ENCODE measurements at places on chromosomes 4 and X.

- DNase-seq = no peak
Observed at GRCh38 chrX:125791787-125792186, 374.3 kb downstream of the DCAF12L2 start.

DNA sequence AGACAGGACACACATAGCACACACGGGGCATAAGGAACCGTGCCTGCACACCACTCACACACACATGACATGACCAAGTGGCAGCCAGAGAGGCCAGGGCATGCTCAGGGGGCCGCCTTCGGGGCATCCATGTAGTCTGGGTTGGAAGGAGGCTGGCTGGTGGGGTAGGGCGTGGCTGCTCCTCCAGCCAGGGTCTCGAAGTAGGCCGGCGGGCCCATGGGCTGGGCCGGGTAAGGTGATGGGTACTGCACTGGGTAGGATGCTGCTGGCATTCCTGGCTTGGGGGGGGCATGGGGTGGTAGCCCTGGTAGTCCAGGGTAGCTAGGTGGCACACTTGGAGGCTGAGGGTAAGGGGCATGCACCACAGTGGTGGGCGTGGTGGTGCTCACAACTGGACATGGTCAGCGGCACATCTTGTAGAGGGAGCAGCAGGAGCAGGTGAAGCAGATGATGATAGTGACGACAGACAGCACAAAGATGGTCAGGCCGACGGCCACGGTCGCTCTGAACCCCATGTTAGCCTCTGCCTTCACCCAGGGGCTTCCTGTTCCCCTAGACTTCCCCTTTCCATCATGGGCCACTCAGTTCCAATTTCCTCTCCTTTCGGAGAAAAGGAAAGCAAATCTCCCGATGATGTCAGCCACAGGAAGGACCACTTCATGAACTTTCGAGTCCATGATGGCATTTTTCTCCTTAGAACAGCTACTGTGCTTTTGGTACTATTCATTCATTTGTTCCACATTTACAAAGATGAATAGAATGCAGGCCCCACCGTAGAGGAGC lies 10.9 kb upstream of the DDX3X start:
- DNase-seq = no peak

DNA sequence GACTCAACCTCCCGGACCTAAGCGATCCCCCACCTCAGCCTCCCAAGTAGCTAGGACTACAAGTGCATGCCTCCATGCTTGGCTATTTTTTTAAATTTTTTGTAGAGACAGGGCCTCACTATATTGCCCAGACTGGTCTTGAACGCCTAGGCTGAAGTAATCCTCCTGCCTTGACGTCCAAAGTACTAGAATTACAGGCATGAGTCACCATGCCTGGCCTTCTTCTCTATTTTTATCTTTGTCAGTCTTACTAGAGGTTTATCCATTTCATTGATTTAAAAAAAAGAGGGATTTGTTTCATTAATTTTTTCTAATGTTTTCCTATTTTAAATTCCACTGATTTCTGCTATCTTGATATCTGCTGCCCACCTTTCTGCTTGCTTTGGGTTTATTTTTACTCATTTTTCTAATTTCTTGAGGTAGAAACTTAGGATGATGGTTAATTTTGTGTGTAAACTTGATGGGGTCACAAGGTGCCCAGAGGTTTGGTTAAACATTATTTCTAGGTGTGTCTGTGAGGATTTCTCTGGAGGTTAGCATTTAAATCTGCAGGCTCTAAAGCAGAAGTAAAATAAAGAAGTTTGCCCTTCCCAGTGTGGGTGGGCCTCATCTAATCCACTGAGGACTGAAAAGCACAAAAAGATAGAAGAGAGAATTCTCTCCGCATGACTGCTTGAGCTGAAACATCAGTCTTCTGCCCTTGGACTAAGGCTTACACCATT lies 116.2 kb upstream of the DCLK2 start:
- DNase-seq = no peak

GRCh38 chr4:53847965-53848364 lies 216.4 kb downstream of the CHIC2 start:
- no peak for DNase-seq

Measured in lower lobe of right lung (tissue), 2 donors.